Activated naive CD8-positive, alpha-beta T cell treated with anti-CD3 and anti-CD28 coated beads for 36 hours (primary cell): ENCODE measurements at places on chromosomes 7 and 10.

GRCh38 chr7:34747867-34748727 is 90.1 kb downstream of the NPSR1 start:
- no peak for DNase-seq

GRCh38 chr7:11298220-11298619 is 324.5 kb downstream of the PHF14 start:
- no peak for DNase-seq

GRCh38 chr7:26441611-26442277 is 150.1 kb downstream of the SNX10 start:
- no peak for DNase-seq

DNA sequence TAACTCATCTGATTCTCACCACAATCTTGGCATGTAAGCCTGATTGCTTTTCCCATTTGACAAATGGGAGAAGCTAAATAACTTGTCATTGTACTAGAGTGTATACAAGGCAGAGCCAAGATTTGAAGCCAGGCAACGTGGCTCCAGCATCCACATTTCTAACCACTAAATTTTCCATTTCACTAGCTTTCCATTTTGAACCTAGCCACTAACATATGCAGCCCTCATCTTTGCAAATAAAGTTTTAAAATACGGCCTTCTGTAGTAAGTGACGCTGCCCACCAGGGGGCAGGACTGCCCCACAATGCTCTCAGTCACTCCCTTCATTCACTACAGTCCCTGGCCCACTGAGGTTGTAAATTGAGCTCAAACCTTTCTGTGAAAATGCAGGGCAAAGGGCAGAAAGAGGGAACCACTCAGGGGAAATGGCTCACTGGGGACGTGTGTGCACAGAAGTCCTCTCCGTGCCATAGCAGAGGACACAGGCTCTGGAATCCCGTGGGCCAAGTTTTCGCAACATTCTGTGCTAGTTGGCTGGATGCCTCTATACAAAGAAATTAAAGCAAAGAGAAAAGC is 315.7 kb downstream of the TNS3 start:
- DNase-seq, result peak; percentile 43

- DNase-seq, result no peak
Observed at GRCh38 chr7:46210467-46210866, 289.4 kb upstream of the IGFBP3 start.

DNA sequence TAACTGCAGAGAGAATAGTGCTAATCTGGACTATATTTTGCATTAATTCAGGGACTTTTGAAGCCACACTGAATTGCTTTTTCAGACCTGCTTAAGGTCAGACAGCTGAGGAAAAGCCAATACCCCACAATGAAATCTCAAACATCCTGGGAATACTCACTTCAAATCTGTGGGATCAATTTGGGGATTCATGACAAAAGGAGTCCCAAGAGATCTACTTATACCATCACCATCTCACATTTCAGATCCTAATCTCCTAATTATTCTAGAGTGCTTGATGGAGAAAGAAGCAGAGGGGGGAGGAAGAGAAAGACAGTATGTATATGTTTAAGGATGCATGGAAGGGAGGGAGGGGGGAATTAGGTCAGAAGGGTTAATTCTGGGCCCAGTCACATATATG is 202.2 kb downstream of the CACNA2D1 start:
- no peak for DNase-seq

- DNase-seq, result no peak
Observed at GRCh38 chr10:133401500-133401899, 7.5 kb downstream of the MTG1 start.

- DNase-seq, result no peak
Observed at GRCh38 chr7:151207315-151207714, 3.0 kb downstream of the H2BK1 start.

- peak; percentile 62 for DNase-seq
Observed at GRCh38 chr10:84156768-84157167, 16.8 kb upstream of the GPR15LG start.

DNA sequence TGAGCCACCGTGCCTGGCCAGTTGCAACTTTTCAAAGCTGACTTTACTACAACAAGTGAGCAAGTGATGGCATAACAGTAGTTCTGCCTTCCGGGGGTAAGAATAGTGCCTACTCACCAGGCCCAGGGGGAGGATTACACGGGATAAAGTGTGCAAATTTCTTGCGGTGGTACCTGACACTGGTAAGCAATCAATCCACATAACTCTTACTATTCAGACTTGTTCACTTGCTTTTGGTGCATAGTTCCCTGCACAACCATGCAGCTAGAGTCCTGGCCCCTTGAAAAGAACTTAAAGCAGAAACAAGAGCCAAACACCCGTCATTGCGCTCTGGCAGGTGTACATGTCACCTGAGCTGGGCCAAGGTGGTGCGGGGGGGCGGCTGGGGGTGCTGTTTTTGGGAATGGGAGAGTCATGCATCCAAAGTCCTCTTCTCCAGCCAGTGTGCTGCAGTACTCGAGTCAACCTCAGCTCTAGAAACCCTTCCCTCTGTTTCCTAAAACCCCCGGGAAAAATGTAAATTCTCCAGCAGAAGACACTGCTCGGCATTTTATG is 5.4 kb upstream of the COBL start:
- DNase-seq, result no peak

DNA sequence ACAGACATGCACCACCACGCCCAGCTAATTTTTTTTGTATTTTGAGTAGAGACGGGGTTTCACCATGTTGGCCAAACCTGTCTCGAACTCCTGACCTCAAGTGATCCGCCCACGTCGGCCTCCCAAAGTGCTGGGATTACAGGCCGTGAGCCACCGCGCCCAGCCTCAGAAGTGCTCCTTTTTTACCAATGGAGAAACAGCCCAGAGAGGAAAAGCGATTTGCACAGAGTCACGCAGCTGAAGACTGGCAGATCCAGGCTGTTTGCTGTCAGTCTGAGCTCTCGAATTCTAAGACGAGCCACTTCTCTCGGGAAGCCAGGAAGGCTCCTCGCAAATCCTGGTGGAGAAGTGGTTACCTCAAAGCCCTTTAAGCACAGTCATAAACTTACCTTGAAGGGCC is 57.4 kb upstream of the SDK1 start:
- no peak for DNase-seq

DNA sequence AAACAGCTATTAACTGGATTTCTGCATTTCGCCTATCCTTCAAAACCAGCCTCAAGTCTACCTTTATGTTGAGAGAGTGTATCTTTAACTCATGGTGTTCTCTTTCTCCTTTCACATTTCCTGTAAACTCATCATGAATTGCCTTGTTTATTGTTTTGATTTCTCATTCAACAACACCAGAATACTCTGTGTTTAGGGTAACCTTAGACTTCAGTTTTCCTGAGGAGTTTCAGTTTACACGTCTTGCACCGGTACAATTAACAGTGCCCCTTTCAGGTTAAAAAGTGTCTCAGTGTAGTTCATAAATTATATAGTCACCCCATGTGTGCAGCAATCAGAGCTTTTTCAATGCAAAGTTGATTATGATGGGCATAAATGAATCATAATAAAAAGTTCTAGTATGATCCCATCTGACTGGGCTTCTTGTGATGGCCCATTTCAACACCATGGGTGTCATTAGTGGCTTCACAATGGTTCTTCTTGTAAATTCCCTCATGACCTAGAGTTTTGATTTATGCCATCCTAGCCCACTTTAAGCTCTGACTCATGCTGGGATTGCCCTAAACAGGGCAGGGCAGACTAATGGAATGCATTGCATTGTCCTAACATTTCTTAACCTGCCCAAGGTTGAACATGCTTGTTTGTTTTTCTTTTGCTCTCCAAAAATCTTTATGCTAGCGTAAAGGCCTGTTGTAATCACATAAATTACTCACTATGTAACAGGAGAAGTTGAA is 22.0 kb downstream of the ITGB8 start:
- DNase-seq, result no peak

GRCh38 chr10:124688386-124688785 is 55.8 kb downstream of the FAM53B start:
- no peak for DNase-seq

DNA sequence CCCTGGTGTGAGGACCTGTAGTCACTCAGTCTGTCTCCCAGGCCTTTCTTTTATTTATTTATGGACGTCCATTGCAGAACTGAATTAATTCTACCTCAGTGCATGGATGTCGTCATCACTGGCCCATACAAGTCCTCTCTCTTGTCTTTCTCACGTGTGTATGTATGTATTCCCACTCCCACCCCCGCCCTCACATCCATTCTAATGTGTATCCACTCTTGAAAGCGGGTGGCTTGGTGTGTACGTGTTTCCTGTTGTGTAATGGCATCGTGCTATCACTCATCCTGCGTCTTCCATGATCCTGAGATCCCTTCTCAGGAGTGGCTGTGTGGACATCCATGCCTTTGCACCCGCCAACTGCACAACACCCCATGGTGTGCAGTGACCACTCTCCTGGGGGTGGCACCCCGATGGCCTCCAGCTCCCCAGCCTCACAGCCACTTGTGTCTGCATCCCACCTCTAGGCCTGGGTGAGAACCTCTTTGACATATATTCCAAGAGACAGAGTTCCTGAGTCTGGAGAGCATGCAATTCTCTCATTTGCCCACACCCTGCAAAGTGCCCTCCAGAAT is 3.0 kb upstream of the AOC1 start:
- DNase-seq, result no peak

GRCh38 chr7:102834999-102835398 is 77.8 kb upstream of the LRRC17 start:
- DNase-seq, result peak; percentile 8

DNA sequence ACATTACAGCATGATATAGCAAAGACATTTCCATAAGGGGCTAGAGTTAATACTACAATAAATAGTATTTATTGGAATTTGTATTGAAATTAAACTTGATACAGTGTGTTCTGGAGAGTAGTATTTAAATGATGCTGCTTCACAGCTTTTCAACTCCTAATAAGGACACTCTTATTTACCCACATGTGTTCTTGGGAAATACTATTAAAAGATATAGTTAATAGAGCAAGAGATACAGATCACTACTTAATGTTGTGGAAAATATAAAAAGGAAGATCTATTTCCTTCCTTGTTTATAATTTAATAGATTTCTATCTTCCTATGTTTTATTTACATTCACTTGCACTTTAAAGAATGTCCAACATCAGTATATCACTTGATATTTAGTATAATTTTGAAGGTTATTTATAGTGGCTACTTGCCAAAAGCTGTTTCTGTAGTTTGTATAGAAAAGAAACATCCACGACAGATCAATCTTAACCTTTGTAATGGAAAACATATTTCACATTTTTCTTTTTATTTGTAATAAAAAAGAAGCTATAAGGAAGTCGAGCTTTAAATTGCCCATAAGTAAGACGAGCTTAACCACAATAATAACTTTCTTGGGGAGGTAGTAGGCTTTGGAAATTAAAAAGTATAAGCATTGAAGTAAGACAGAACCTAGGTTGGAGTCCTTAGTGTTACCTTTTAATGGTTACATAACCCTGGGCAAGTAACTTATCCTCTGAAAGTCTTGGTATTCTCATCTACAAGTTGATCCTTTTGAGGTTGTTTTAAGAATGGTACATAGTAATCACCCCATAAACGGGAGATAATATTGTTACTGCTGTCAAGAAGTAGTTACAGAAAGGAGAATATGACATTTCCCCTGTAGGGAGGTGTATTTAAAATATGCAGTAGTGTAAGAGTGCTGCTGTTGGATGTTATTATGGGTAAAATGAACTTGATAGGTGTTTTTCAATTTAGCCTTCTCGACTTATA is 32.8 kb downstream of the CPED1 start:
- no peak for DNase-seq

DNA sequence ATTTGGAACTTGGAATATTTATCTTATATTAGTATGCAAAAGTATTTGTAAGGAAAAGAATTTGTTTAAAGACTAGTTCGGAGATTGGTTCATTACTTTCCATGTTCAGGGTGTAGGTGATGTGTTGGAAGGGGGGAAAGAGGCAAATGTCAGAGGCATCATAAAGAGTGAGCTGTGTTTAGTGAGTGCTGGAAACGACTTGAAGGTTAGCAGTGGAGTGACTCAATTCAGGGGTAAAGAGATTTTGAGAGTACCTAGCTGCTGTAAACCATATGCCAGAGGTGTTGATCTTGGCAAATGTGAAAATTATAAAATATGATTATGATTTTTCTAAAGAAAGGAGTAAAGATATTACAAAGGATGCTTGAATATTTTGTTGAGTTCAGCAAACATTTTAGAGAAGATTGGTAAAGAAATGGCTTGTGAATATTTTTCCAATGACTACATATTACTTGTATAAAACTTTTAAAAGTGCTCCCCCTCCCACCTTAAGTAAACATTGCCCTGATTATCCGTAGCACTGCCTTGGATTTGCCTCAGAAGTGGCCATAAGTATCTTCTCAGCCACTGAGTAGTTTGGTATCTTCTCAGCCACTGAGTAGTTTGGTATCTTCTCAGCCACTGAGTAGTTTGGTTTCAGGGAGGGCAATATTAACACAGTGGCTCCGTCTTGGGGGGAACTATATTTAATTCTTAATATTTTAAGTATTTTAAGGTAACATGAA is 51.5 kb downstream of the ZNRF2 start:
- no peak for DNase-seq

DNA sequence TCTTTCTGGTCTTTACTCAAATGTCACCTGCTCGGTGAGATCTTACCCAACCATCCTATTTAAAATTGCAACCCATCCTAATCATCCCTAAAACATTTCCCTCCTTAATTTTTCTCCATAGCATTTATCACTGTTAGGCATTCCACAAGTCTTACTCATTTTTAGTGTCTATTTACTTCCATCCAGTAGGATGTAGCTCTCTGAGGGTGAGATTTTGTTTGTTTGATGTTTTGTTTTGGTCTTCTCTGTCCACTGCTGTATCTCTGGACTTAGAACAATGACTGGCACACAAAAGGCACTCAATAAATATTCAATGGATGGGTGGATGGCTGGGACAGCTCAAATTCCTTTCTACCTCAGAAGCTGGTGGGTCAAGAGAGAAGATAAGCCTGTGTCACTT is 15.8 kb upstream of the DUSP5 start:
- no peak for DNase-seq

DNA sequence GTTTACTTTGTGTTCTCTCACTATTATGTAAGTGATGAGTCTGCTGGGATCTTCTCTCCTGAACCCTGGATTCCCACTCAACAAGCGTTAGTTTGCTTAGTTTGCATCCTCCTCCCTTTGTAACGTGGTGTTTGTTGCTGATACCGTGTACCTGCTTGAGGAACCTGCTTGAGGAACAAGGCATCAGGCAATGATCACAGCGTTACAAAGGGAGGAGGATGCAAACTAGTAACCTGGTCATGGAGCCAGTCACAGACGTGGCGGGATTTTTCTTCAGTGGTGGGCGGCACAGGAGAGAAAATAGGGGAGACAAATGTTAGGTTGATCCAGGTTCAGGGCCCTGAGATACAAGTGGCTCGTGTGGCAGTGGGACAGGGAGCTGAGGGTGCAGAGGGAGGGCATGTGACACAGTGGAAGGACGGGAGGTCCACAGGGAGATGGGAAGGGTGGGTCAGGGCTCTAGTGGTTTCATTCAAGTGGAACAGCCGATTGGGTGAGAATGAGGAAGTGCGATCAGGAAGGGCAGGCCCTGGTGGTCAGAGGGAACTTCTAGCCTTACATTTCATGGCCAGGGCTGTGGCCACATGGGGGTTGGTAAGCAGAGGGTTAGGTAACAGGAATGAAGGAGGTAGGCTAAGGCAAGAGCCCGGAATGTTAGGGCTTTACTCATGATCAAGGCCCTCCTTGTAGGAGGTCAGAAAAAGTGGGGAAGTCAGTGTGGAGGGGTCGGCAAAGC is 38.0 kb downstream of the SNX10 start:
- DNase-seq, result no peak

GRCh38 chr7:13551503-13551902 is 438.0 kb downstream of the ETV1 start:
- DNase-seq, result no peak
